ENCODE measurements at places on chromosomes 2 and 18.

DNA sequence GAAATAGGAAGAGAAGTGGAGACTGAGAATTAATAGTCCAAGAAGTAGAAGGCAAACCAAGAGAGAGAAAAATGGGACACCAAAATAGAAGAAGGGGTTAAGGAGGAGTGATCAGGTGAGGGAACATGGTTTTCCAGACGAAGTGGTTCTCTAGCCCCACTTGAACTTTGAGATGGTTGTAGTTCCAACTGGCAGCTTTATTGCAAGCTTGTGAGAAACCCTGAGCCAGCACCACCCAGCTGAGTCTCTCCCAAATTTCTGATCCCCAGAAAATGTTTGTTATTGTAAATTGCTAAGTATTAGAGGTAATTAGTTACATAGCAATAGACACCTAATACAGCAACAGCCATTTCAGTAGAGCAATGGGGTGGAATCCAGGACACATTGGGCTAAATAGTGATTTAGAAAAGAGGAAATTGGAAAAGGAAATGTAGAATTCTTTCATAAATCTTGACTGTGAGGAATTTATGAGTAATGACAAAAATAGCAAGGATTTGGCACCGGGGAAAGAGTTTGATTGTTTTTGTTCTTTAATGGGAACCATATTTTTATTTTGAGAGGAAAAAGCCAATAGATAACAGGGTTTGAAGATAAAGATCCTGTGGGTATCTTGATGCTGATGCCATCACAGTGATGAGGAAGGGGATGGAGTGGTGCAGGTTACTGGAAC lies 62.1 kb upstream of the XDH start:
- DNase-seq, result no peak

GRCh38 chr2:164084066-164084465 lies 348.3 kb upstream of the FIGN start:
- DNase-seq, result no peak

DNA sequence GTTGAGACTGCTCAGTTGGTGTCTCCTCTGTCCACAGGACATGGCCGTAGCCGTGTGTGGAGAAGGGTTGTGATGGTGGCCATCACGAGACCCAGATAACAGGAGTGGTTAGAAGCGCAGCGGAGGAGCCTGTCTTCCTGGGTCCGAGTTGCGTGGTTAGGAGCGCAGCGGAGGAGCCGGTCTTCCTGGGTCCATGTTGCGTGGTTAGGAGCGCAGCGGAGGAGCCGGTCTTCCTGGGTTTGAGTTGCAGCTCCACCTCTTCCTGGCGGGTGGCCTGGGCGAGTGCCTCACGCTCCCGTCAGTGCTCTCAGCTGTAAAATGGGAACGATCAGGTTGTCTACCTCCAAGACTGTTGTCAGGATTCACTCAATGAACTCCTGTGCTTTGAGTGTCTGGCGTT lies 176.2 kb downstream of the GBX2 start:
- no peak for DNase-seq

DNA sequence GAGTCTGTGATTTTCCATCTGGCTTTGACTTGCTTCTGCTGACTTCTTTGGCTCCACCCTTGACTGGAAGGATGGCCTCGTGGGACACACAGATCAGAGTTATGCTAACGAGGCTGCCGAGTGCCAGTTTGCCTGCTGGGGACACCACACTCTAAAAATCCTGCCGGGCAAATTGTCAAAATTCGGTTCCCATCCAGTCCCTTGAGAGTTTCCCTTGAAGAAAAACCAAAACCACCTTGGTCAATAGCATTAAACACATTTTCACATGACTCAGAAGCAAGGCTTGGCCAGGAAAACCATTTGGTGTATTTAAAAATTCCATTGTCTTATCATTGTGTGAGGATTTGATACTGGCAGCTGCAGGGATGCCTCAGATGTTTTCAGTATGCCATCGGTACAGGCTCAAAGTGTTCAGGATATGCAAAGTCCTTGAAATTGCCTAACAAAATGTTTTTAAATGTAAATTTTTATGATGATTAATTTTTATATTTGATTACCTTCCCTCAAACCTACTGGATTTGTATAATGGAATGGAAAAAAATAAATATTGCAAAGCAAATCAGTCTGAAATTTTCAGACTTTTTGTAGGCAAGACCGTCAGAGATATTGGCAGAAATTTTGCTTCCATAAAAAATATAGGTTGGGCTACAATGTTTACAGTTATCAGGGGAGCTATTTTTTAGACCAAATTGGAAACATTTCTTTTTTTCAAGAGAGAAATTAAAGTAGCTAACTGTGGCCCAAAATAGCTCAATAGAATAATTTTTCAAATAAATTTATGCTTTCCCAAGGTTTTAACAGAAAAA lies 41.6 kb downstream of the KCNE4 start:
- no peak for DNase-seq

DNA sequence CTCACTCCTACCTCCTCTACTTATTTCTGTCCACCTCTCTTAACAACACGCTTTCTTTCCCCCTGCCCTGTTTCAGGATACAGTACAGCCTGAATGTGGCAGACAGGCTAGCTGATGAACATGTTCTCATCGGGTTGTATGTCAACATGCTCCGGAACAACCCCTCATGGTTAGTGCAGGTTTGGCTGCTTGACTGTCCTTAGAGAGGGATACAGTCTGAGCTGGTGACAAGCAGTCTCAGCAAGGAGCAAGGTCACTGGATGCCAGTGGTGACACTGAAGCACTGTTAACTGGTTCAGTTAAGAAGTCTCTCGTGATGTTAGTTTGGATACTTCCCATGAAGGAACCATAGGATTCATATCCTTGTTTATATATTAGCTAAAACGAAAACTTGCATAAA lies 128.6 kb downstream of the DTNA start:
- no peak for DNase-seq

- no peak for DNase-seq
Observed at GRCh38 chr2:96783388-96783787, 22.7 kb downstream of the CNNM4 start.

- DNase-seq, result no peak
Observed at GRCh38 chr18:29003194-29003593, 826.3 kb upstream of the CDH2 start.

DNA sequence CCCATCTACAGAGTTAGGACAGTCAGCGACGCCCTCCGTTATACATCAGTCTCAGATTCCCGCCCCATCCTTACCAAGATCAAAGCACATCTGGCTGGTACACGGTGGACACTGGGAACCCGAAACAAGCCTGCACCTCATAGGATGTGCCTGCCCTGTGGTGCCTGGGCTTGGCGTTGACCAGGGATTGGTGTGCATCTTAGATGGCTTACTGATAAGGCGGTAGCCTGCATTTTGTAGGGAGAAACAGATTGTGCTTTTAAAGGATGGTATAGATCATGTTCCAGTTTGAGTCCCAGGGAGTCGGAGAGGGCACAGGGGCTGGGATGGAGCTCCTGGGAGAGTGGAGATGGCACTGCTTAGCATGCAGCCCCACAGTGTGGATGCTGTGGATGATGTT lies 108.0 kb downstream of the EML6 start:
- no peak for DNase-seq

DNA sequence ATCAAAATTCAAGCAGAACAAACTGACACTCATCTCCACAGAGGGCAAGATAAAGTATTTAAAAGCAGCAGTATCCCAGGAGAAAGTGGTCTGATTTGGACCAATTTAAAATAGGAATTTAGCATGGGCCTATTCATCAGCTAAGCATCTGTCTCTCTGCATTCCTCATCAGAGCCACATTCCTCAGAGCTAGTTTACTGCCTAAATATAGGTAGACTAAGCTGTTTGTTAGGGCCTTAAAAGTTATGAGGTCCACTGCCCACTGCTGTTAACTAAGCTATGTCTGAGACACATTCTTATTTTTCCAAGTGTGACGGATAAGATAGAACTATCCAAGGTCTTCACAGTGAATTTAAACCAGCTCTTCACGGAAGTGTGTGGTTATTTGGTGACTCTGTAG lies 17.6 kb downstream of the NEB start:
- DNase-seq, result no peak

GRCh38 chr2:230447036-230447435 lies 31.0 kb downstream of the SP100 start:
- no peak for DNase-seq

GRCh38 chr2:196322973-196323810 lies 151.8 kb upstream of the STK17B start:
- no peak for DNase-seq

DNA sequence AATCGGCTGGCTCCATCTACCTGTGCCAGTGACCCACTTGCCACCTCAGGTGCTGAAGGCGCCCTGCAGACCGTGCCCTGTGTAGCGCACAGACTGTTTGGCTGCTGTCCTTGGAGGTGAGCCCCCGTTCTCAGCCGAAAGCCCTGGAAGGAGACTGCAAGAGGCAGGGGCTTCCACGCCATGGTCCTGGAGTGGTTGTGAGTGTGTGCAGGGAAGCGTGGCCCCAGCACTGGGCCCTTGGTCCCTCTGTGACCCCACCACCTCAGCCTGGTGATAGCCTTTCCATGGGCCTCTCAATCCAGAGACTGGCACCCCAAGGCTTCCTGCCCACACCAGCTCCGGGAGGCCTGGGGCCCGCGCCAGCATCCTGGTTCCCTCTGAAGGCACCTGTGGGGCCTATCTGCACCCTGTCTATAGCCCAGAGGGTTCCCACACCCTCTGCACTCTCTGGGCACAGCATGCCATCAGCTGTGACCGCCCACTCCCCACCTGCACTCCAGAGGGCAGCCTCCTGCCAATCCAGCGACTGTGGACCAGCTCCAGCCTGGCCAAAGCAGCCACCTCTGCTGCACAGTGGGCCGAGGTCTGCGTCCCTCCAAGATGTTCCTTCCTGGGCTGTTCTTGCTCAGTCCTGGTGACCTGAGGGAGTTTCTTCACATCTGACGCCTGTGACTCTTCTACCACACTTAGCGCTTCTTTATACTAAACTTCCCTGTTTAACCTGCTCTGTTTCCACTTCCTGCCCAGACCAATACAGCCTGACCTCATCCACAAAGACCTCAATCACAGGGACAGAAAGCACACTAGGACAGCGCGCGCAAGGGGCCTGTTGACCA lies 109.5 kb downstream of the EIPR1 start:
- no peak for DNase-seq

DNA sequence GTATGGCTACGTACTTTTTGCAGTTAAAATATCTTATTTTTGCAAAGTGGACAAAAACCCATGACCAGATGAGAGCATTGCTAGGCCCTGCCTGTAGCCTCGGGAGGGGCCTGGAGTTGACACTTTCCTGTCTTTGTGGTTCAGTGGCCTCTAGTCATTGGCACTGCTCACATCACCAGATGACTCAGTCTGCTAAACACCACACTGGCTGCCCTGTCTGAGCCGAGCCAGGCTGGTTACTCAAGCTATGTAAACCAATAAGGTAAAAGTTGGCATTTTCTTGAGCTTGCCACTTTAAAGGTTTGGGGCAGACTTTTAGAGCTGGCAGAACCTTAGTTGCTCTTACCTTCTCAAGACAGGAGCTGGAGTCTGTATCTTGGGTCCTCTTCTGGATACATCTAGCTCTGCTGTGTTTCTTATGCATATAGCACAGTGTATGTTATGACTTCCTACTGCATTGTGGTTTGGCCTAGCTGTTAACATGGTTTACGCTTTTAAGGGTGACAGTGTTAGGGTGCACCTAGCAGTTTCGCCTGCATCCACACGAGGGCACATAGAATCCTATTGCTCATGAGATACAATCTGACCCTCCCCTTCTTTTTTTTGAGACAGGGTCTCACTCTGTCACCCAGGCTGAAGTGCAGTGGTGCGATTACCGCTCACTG lies 76.4 kb downstream of the AP1S3 start:
- peak; percentile 44 for DNase-seq

GRCh38 chr2:98388081-98388480 lies 41.8 kb downstream of the CNGA3 start:
- DNase-seq, result no peak

DNA sequence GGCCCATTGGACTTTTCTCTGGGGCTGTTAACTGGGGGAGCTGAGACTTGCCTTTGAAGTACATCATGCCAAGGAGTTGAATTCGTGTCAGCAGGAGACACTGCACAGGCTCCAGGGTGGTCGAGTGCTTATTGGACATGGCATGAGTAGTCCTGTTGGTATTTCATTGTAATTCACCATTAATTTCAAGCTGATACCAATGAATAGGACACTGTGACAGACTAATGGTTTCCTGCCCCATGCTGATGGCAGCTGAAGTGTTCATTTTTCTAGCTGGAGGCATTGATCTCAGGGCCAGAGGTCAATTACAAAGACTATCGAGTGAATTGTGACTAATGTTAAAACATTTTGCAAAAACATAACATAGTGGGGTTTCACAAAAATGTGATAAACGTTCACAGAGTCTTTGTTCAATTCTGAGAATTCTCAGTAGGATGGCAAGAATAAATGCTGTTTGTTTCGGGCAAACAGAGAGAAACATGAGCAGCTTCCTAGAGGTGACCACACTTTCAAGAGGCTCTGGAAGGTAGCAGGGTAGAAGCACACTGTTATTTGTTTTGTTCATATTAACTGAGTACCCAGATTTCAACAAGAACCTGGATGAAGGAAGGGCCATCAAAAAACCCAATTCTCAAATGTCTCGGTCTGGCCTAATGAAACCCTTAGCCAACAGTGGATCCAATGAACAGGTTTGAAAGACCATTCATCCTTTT lies 90.6 kb upstream of the ARL4C start:
- DNase-seq, result no peak

DNA sequence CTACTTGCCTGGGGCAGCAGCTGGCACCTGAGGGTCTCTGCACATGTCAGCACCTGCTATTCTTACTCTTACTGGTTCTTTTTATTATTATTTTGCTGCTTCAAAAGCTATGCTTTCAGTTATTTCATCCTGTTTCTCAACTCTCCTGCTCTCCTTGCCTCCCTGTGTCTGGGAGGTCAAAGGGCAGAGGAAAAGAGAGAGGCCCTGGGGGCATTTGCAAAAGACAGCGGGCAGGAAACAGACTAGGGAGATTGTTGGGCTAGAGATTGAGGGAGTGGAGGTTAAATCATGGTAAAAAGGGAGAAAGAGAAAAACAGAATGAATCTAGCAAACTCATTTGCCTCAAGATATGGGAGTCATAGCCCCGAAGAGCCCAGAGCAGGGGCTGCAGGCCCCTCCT lies 21.1 kb upstream of the RPL31 start:
- no peak for DNase-seq

DNA sequence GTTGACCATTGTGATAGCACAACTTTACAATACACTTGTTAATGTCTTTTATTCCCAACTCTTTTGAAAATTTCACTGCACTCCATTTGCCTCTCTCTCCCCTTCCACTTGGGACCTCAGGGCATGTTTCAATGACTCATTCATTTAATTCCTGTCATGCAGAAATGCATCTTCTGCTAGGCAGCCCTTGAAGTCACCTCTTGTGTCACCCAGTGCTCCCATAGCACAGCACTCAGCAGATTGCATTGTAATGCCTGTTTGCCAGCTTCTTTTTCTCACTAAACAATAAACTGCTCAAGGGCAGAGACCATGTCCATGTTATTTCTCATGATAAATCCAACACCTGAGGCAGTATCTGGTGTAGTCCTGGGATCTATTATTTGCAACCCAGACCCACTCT lies 85.9 kb upstream of the ACSL3 start:
- no peak for DNase-seq

- DNase-seq, result no peak
Observed at GRCh38 chr2:163453920-163454319, 281.9 kb downstream of the FIGN start.

All from stimulated activated CD4-positive, alpha-beta T cell treated with anti-CD3 and anti-CD28 coated beads, Interleukin-15, amount 100 ng/mL, for 24 hours (primary cell).